ENCODE measurements at places on chromosomes 16 and 17. TPM values are rescaled to one million over a fixed set of nuclear protein-coding genes. Genes with fewer than 3 reads are reported as not detected.

SLC16A11 gene
- total RNA-seq = 0.60 TPM

CFAP97D1 gene
- not detected for total RNA-seq

SHCBP1 gene
- total RNA-seq = 7.7 TPM

ANKRD13B gene
- 2.7 TPM for total RNA-seq

CNGB1 gene
- 0.32 TPM for total RNA-seq

GINS2 gene
- 10.9 TPM for total RNA-seq

TMEM114 gene
- total RNA-seq = not detected

HNF1B gene
- total RNA-seq = not detected
